ENCODE measurements at places on chromosomes 4 and X.

- DNase-seq, result no peak
Observed at GRCh38 chrX:114906984-114907510, 110.4 kb downstream of the IL13RA2 start.

- no peak for DNase-seq
Observed at GRCh38 chr4:185384930-185385331, 10.8 kb downstream of the LRP2BP start.

DNA sequence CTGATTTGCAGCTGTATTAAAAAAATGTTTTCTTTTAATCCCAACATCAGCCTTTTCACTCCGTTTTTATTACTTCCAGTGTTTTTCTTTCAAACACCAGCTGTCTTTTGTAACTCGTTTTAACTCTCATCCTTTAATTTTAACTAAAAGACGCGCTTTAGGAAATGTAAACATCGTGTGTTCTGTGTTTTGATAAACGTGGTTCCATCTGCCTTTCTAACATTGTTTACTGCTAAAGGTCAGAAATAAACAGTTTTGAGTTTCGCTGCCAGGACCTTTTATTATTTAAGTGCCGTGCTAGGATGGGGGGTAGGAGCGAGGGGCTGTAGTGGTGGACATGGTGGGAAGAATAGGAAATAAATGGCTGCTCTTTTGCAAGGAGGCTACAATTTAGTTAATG is 1.5 kb downstream of the N4BP2 start:
- DNase-seq, result peak; percentile 1

DNA sequence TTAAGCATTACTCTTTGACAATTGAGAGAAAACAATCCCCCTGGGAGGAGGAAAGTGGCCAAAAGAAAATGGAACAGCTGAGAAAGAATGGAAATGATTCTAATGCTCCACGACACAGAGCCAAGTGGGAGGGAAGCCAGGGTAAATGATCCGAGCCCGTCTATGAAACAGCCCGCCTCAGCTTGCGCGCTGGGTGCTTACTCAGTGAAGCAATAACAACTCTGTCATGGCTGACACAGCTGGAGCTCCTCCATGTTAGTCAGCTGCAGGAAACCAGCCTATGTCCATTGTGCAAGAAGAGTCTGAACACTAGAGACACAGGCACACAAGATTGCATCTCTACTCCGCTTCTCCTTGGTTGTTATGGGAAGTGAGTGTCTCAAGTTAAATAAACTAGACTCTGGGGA is 19.3 kb downstream of the NOA1 start:
- peak; percentile 83 for DNase-seq

- DNase-seq, result no peak
Observed at GRCh38 chrX:152202886-152203285, 64.5 kb upstream of the MAGEA10 start.

DNA sequence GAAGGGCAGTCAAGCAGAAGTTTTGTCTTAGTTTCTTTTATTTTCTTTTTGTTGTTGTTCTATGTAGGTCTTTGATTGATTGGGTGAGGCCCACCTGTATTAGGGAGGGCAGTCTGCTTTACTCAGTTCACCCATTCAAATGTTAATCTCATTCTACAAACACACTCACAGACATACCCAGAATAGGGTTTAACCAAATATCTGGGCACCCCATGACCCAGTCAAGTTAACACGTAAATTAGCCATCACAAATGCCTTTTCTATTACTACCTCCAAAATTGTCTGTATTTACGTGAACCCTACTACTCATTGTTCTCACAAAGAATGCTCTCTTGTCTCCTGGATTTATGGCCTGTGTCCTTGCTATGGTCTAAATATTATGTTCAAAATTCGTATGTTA is 339.7 kb downstream of the ANK2 start:
- DNase-seq, result no peak

DNA sequence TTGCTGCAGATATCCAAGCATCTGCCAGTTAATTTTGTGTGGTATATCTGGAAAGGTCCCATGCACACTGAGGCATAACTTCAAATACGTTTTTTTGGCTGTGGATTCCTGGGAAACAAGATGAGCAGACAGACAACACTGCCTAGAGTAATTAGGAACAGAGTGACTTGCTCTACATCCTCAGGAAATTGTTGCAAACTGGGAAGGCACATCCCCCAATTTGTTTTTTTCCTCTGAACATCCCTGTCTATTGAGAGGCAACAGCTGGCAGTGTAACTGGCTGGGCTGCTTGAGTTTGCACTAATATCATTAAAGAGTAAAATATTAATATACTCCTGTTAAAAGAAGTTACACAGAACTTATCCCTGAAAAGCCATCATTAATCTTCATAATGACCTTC is 207.7 kb upstream of the SLIT2 start:
- DNase-seq, result no peak

- no peak for DNase-seq
Observed at GRCh38 chrX:323721-324628, 5.4 kb upstream of the GTPBP6 start.

DNA sequence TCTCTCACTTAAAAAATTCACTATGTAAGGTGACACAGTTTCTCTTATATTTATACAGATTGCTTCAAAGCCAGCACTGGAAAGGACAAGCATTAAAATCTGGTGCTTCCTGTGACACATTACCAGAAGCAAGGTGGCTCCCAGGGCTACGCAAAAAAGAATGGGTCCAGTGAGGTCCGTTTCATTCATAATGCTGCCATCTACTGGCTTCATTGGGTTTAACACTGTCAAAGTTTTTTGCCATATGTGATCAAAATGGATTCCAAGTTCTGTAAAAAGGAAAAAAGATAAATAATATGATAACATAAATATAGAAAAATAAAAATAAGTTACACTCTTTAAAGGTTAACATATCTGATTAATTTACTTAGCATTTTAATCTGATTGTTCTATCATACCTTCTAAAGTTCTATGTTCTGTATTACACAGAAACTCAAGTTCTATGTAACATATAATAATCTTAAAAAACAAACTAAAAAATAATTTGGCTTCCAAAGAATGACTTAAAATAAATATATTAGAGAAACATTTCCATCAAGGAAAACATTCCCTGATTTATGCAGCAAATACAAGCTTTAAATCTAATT is 22.1 kb downstream of the YIPF7 start:
- no peak for DNase-seq

DNA sequence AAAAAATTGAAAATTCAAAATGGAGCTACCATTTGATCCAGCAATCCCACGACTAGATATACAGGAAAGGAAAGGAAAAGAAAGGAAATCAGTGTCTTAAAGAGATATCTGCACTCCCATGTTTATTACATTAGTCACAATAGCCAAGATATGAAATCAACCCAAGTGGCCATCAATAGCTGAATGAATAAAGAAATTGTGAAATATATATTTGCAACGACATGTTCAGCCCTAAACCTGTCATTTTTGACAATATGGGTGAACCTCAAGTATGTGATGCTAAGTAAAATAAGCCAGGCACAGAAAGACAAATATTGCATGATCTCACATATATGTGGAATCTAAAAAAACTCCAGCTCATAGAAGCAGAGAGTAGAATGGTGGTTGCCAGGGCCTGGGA is 155.1 kb downstream of the ANXA5 start:
- no peak for DNase-seq

GRCh38 chr4:179605196-179605595 is 2163.0 kb upstream of the AGA start:
- DNase-seq, result no peak

- DNase-seq, result peak; percentile 36
Observed at GRCh38 chrX:3638280-3638873, 75.1 kb downstream of the PRKX start.

DNA sequence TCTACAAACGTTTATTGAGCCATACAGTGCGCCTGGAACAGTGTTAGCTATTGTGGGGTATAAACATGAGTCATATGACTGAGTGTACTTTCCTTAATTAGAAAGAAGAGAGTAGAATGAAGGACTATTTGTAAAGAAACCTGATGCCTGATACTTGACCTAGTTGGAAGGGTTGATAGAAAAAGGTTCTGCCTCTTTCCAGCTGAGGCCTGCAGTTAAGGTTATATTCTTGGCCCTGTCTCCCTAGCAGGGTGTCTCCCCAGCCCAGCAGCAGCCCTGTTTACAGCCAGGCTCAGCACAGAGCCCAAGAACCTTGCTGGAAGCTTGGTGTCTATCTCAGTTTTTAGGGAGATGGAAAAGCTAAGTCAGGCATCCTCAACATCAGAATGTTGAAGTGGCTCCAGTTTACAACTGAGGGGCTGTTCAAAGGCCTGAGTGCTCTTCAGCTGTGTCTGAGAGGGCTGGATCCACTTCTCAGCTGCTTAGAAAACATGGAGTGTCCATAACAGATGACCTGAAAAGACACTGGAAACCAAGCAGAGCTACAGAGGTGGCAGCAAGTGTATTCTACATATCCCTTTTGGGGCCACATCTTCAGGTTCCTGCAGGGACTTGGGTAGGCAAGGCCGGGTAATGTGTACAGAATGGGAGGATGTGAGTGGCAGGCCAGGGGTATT is 21.6 kb downstream of the NYX start:
- no peak for DNase-seq

- DNase-seq, result no peak
Observed at GRCh38 chrX:123324625-123325024, 140.5 kb downstream of the GRIA3 start.

DNA sequence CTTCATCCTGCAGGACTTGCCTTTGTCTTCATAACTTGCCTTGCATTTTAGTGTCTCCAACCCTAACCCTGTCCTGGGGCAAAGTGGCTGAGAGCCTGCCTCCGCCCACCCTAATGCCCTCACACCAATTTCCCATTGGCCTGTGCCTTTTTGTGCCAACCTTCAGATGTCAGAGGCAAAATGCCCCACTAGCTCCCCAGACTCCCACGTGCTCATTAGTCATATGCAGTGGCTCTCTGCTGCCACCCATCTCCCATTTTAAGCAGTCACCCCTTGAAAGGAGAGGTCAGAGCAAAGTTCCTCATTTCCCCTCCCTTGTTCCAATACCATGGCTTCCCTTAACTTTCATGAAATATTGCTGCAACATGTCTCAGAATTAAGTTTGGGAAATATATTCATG is 74.8 kb upstream of the PASD1 start:
- no peak for DNase-seq

DNA sequence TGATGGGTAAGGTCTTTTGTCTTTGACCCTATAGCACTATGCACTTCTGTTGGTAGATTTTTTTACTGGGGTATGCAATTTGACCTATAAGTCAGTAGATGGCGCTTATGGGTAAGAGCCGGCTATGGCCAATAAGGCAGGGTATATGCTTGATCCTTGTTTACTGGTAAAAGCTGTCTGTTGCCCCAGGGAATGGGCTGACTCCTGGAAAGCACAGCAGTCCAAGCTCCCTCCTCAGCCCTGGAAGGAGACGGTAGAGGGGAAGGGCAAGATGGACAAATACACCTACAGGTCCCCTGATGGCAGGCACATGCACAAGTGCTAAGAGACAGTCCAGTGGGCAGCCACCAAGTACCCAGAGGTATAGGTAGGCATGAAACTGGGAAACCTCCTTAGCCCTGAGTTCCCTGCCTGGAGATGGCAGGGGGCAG is 63.7 kb downstream of the ADAMTS3 start:
- DNase-seq, result no peak

DNA sequence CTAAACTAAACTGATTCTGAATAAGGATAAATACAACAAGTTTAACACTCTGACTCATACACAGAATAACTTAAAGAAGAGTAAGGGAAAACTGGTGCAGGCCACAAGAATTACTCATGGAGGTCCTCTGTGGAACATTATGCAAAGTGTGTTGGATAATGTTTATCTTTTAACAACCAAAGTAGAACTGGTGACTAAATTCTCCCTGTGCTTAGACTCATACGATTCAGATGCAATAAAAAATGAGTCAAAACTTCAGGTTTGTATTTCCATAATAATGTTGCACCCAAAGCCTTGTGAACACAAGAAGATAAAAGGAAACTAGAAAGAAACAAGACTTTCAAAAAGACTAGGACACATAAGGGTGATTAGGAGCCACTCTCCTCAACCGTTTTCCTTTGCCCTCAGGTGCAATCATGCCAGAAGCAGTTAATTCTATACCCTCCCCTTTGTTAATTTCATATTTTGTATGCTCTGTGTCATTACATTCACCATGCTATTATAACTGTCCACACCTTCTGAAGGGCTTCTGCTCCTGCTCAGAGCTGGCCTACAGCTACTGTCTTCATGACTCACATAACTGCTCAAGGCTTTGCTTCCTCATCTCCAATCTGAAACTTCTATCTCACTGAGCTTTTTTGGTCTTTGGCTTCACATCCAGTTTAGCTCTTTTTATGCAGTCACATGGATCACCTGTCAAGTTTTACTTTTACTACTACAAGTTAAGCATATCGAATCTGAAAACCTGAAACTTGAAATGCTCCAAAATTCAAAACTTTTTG is 60.2 kb downstream of the KCNIP4 start:
- no peak for DNase-seq

- DNase-seq, result no peak
Observed at GRCh38 chrX:139795196-139795595, 87.2 kb upstream of the MCF2 start.

DNA sequence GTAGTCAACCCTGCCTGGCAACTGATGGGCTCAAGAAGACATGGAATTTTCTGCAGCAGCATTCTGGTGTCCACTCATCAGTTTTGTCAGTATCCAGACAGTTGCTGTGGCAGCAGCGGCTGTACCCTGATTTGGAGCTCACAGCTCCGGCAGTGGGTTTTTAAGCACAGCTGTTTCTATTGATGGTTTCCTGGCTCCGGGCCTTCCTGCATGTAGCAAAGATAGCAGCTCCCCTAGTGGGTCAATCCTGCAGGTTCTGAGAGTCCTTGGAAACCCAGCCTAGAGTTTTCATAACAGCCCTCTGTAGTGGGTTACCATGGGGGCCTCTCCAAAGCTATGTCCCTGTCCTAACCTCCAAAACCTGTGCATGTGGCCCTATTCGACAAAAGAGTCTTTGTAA is 84.0 kb upstream of the ATP6AP2 start:
- DNase-seq, result no peak

DNA sequence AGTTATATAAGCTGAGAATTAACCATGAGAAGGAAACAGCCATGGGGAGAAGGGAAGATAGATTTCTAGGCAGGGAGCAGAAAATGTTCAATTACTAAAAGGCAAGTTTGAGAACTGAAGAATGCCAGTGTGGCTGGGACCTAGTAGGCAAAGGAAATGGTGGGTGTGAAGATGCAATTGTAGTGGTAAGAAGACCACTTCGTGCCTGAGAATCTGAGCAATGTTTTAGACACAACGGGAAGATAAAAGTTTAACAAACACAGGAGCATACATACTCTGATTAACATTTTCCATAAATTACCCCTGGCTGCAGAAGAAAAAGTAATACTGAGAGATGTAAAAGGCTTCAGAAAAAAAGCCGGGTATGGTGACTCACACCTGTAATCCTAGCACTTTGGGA is 18.1 kb upstream of the MMRN1 start:
- no peak for DNase-seq

- DNase-seq, result no peak
Observed at GRCh38 chr4:111027526-111027925, 404.6 kb upstream of the PITX2 start.

DNA sequence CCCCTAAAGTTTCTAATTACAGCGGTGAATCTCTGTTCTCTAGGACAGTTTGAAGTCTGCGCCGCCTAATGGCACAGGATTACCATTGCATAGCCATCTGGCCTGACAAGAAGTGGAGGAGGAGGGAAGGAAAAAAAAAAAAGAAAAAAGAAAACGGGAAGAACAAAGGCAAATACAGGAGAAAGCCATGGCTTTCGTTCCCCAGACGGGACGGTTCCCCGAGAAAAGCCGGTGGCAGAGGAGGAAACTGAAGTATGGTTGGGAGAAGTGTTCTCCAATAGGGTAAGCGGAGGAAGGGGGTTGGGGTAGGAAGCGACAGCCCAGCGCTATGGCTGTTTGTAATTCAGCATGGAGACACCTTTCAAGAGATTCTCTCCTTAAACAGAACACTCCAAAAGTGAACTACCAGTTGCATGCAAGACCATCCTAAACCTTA is 80.8 kb downstream of the HMGN5 start:
- peak; percentile 18 for DNase-seq

All from smooth muscle cell of the brain vasculature (primary cell).